NCI-H1417 (cell line): ENCODE measurements at places on chromosomes 3 and 15.

- peak; percentile 47 for DNase-seq
Observed at GRCh38 chr3:11651900-11652299, 8.2 kb upstream of the VGLL4 start.

- DNase-seq = no peak
Observed at GRCh38 chr15:81530271-81530691, 156.3 kb upstream of the TMC3 start.

- no peak for DNase-seq
Observed at GRCh38 chr3:145857956-145858355, 303.0 kb downstream of the PLOD2 start.

DNA sequence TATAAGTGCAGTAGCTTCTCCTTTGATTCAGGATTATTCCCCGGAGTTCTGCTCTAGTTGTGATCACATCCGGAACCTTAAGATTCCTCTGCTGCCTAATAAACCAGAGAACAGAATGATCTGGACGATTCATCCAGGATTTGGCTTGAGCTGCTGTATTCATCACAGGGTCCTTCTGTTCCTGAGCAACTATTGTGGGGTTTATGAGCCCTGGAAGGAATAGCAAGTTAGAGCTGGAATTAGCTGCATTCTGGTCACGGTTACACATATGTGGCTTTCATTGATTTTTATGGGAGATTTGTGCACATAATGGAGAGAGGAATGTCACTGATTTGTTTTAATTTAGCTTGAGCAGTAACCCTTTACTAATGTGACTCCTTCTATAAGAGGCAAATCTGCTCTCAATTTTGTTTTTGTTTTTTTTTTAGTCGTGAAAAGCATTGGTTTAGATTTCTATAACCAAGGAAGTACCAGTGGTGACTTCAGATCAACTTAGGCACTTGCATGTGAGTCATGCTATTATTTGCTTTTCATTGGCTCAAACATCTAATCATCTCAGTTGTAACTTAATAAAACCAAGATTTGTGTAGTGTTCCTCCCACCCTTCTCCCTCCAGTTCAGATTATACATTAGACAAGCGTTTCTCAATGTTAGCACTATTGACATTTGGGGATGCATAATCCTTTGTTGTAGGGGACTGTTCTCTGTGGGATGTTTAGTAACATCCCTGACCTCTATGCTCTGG lies 148.5 kb downstream of the OTOL1 start:
- DNase-seq = no peak

DNA sequence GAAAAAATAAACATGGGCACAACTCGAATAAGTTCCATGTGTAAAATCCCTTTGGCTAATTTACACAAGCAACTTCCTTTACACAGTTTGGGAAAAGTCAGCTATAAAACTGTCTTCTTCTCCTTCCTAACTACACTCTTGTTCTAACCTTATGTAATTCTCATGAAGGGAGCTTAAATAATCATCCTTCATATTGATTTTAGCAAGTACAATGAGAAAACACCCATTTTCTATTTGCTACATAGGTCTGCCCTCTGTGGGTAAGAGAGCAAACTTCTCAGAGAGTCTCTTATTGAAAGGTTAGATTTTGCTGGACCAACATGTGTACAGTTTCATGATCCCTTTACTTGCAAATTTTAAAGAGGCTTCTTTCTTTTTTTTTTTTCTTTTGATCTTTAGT lies 398.5 kb downstream of the ROBO1 start:
- no peak for DNase-seq

DNA sequence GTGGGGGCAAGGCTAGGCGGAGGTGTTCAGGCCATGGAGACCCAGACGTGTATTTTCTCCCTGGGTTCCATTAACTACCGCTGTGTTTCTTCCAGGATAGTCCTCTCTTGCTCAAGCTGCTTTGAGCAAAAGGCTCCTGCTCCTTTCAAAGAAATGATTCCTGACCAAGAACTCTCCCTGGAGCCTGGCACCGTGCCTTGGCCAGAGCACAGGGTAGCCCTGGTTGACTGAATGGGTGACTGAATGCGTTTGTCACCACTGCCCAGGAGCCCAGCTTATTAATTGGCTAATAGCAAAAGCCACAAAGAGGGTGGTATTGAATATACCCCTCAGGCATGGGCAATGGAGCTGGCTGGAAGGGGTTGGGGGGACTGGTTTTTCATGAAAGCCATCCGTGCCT lies 13.9 kb downstream of the RASGRF1 start:
- no peak for DNase-seq

GRCh38 chr3:149475451-149476060 lies 1.1 kb downstream of the TM4SF4 start:
- no peak for DNase-seq

- DNase-seq = peak; percentile 88
Observed at GRCh38 chr15:50765195-50765967, at the start of gene SPPL2A. Gene SPPL2A (minus strand): TSS chr15:50765706. CDS start chr15:50765533, 173 bp downstream.

DNA sequence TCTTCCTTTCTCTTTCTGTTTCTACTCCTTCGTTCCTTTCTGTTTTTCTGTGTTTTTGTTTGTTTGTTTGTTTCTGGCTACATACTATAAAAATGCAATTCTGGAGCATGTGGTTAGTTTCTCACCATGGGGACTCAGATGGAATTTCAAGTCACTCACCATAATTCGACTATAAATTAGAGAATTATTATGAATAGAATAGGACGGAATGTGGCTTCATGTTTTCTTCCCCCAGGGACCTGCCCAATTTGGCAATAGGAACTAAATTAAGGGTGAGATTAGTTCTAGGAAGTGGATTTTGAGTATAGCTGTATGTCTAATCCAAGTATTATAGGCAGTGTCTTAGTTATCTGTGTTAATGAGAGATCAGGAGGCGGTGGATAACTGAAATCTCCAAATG lies 96.9 kb downstream of the THSD4 start:
- DNase-seq = no peak

DNA sequence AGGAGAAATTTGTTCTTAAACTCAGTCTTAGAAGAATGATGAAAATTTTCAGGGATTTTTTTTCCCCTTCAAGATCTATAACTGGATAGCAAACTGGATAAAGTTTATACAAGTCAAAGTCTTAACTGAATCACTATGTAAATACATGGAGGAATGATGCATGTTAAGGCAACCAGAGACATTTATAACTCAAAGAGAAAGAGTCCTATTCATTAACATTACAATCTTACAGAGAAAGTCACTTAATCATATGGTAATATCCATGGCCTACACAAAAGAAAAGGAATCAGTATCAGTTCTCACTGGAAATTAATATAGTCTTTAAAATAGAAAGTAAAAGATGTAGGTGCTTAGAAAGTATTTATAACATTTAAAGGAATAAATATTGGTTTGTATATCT lies 869.1 kb downstream of the TBL1XR1 start:
- DNase-seq = no peak

DNA sequence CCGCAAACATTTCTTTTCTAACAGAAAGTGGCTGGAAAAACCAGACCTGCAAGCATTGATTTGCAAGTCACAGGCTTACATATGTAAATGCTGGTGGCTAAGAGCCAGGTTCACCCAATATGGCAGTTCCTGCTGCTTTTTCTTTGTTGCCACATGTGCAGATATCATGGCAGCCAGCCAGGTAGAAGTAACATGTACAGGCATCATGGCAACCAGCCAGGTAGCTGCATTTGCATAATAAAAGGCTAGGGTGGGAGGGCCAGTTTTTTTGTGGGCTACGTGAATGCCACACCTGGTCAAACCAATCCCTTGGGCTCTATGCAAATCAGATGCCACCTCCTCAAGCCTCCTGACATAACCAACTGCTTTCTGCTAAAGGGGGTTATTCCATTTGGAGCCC lies 2.8 kb upstream of the SMCO1 start:
- DNase-seq = peak; percentile 48

DNA sequence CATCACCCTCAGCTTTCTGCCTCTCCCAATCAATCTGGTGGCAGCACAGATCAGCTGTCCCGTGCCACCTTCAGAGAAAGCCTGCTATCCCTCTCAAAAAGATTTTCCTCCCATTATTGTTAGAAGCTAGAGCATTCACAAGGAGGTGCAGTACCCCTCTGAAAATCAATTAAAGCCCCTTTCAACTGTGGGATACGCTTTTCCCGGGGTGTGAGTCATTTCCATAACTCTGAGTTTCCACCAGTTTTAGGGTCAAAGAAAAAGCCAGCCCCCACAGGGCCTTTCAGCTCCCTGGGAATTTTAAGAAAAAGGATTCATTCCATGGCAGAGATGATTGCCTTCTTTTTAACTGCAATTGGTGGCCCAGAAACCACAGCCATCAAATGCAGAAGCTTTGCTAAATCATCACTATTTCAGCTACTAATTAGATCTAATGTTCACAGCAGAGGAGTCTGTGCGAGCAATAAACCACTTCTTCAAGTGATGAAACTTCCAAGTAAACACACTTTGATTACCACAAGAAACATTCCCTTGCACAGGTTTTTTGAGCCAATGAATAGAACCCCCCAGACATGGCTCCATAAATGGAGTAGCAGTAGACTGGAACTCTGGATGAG lies 270.0 kb upstream of the TPRG1 start:
- DNase-seq = no peak

- no peak for DNase-seq
Observed at GRCh38 chr15:60480149-60480548, 1.2 kb upstream of the ICE2 start.

- DNase-seq = no peak
Observed at GRCh38 chr3:59802045-59802444, 752.2 kb upstream of the CFAP20DC start.

GRCh38 chr3:186965141-186965879 lies 35.0 kb downstream of the ST6GAL1 start:
- DNase-seq = no peak

GRCh38 chr15:101120987-101121386 lies 130.9 kb downstream of the CHSY1 start:
- peak; percentile 35 for DNase-seq
